ENCODE measurements at places on chromosomes 5 and 9.

GRCh38 chr9:24351973-24352372 is 193.7 kb downstream of the IZUMO3 start:
- DNase-seq = no peak

GRCh38 chr5:59321642-59322041 is 571.9 kb downstream of the PDE4D start:
- no peak for DNase-seq

GRCh38 chr9:33103501-33104281 is 27.2 kb upstream of the SMU1 start:
- no peak for DNase-seq

GRCh38 chr9:71681708-71682272 is 86.5 kb downstream of the CEMIP2 start:
- DNase-seq = peak; percentile 39

DNA sequence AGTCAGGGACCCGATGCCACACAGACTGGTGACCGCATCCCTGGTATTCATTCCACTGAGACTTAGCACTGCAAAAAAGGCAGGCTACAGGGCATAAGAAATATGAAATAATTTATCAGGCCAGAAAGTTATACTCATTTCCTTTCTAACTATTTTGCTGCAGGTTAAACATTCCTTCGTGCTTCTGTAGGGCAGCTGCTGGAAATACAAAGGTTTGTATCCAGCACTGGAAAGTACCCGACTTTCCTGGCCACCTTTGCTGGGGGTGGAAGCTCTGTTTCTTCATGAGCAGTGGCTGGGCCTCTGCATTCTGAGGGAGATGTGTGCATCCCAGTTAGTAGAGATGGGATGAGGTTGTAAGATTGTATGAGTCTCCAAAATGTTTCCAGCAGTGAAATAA is 478.6 kb upstream of the WWC1 start:
- no peak for DNase-seq

DNA sequence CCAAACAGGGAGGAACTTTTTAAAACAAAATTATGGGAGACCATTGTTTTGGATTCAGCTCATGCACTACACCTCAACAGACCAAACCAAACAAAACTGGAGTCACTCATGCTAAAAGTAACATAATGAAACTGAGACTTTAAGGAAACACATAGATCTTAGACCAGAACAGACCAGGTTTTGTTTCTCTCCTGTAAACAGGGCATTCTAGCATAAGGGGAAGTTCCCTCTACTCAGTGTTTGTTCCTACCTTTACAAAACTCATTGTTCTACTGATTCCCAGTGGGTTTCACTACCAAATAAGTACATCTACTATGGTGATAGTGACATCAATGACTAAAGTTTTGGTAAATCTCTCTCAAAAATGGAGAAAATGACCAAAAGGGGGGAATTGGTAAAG is 1103.6 kb upstream of the EDIL3 start:
- DNase-seq = no peak

GRCh38 chr5:39503155-39503554 is 78.4 kb upstream of the DAB2 start:
- no peak for DNase-seq

DNA sequence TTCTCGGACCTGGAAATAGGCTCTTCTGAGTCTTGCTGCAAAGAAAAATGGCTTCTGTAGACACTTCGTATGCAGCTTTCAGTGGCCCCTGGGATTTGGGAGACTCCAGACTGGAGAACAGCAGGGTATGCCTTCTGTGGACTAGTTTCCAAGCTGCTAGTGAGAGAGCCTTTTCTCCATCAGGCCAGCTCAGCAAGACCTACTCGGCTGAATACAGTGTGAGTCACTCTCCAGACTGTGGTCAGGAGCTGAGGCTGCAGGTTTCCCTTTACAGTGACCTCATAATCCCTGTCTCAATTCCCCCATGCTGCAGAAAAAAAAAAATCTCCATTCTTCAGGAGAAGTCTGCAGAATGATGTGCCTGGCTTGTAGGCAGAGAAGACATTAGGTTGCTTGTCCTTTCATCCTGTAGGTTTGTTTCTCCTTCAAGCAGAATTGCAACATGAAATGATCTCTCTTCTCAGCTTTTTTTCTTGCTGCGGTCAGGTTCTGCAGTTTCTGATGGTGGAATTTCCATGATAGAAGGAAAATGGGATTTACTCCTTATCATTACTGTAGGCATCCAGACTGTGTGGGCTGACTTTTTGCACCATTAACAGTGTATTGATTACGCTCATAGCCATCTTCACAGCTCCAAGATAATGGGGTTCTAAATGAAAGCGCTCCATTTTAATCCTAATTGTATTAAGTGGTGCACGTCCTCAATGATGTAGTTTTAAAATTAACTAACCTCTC is 78.3 kb upstream of the TNFSF8 start:
- DNase-seq = peak; percentile 80

DNA sequence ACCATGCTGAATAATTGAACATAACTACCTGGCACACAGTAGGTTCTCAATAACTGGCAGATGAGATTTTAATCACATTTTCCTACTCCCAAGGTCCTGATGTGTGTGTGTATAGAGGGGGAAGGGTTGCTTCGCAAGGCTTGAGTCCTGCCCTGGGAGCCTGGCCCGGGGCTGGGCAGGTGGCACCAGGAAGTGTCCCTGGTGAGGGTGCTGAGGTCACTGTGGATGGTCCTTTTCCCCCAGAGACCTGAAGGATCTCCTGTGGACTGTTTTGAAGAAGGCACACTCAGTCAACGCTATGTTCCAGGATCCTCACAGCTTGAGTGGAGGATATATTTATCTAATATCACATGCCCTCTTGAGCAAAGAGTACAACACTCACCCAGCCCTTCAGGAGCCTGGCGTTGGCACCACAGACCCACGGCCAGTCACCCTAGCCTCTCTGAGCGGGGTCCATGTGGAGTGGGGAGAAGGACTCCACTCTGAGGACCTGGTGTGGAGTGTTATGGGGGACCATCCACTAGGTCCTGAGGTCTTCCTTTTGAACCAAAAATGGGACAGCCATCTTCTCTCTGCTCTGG is 177.8 kb downstream of the GABBR2 start:
- no peak for DNase-seq

DNA sequence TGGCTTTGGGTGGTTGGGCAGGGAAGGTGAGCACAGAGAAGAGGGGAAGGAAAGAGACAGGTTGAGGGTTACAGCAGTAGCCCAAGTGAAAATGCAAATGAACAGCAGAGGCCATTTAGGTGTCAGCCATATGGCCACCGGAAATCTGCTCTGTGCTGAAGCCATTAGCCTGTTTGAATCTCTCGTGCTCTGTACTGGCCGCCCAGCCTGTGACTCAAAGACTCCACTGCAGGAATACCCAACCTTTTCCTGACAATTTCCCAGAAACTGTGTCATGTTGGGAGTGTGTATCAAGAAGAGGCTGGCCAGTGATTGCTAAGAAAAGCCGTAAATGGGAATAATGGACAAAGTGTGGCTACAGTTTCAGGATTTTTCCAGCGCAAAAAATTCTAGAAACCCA is 35.9 kb upstream of the RAI14 start:
- DNase-seq = no peak

DNA sequence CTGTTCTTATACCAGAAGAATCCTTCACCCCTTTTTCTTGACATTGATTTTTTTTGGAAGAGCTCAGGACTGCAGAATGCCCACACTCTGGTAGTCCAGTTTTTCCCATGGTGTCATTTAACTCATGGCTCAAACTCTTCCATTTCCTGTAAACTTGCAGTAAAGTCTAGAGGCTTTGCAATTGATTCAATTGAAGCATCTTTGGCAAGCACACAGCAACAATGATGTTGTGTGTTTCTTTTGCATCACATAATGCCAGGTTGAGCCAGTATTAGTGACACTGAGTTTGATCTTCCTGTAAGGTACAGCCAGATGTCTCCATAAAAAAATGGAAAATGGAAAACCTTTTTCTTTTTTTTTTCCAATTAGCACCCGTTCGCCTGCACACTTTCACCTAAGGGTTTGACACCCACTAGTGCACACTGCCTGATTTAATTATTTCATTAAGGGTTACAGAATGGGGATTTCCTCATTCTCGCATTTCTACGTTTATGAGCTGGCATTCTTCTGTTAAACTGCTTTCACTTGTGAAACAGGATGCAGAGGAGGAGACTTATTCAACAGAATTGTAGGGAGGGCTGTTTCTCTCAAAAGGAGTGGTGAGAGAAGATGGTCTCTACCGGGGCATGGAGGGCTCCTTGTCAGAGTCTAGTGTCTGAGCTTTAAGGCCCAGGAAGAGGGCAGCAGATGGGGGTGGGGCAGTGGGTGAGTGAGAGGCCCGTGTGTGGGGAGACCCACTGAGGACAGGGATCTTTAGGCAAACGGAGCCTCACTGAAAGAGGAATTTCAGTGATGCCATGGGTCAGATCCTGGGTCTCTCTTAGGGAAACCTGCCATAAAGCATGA is 2.2 kb upstream of the S1PR3 start:
- DNase-seq = no peak

Data from skeletal muscle cell (primary cell).